ENCODE measurements at places on chromosomes 12 and 14.

DNA sequence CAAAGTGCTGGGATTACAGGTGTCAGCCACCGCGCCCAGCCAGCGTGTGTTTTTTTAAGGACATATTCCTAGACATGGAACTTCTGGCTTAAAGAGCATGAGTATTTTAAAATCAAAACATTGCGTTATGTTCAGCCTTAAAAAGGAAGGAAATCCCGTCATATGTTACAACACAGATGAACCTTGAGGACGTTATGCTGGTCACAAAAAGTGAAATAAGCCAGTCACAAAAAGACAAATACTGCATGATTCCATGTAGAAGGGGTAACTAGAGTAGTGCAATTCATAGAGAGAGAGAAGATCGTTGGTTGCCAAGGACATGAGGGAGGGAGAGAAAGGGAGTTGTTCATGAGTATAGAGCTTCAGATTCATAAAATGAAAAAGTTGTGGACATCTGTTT lies 53.9 kb downstream of the ACACB start:
- DNase-seq, result no peak

GRCh38 chr12:66648033-66648735 lies 30.7 kb downstream of the GRIP1 start:
- DNase-seq, result peak; percentile 56

DNA sequence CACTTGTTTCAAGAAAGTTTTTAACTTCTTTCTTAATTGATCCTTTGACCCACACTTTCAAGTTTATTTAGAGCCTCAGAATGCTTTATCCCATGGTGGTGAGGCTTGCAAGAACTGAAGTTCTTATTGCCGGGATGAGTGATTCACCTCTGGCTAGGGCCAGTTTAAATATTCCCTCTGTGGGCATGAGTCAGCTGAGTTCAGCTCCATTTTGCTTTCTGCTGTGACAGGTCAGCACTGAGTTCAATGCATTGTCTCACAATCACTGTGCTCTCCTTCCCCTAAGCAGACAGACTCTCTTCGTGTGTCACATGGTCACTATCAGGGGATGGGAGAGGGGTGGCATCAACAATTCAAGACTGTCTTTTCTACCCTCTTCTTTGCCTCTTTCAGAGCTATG lies 514.6 kb upstream of the FBXO33 start:
- no peak for DNase-seq

- peak; percentile 73 for DNase-seq
These were observed 144.2 kb downstream of the KICS2 start for GRCh38 chr12:64077922-64078321.

- DNase-seq, result no peak
These were observed 22.3 kb downstream of the SLC38A4 start for GRCh38 chr12:46803517-46803916.

DNA sequence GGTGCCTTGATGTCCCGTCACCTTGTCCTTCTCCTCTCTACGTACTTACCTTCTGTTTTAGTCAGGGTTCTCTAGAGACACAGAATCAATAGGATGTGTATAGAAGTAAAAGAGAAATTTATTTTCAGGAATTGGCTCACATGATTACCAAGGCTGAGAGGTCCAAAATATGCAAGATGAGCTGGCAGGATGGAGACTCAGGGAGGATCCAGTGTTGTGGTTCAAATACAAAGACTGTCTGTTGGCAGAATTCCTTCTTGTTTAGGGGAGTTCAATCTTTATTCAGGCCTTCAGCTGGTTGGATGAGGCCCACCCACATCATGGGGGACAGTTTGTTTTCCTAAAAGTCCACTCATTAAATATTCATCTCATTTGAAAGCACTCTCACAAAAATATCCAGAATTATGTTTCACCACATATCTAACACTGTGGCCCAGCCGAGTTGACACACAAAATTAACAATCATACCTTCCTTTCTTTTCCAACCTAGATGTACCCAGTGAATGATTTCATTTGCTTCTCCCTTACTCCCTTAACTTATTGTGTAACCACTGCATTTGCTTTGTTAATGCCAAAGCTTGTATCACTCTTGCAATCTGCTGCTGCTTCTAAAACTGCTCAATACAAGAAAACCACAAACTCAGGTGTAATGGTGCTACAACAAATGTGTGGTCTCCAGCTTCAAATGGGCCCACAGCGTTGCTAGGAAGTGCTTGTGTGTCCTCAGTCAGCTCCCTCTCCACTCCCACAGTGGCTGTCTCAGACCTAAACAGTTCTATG lies 195.4 kb upstream of the ARHGAP5 start:
- peak; percentile 58 for DNase-seq

DNA sequence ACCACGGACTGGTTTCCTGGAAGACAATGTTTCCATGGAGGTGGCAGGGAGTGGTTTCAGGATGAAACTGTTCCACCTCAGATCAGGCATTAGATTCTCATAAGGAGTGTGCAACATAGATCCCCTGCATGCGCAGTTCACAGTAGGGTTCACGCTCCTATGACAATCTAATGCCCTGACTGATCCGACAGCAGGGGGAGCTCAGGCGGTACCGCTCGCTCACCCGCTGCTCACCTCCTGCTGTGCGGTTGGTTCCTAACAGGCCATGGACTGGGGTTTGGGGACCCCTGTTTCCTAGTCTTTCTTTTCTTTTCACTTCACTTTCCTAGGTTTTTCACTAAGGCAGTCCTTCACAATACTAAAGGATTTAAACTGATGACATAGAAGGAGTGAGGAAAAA lies 39.6 kb downstream of the GUCY2C start:
- no peak for DNase-seq

DNA sequence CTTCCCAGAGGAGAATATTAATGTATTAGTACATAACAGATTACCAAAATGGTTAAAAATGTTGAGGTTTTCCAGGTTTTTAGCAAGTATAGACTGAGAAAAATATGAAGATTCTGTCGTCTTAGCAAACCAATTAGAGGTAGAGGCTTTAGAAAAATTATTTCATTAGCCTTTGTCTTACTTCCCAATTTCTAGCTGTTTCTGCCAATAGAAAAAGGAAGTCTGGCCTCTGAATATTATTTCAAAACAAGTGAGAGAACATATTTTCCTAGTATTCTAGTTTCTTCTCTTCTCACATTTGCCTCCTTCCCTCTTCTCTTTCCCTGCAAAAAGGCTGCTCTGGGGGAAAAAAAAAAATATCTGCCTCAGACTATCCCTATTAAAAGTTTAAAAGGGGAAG lies 16.4 kb downstream of the IPO8 start:
- DNase-seq, result no peak
